ENCODE measurements at places on chromosomes 11 and 22.

DNA sequence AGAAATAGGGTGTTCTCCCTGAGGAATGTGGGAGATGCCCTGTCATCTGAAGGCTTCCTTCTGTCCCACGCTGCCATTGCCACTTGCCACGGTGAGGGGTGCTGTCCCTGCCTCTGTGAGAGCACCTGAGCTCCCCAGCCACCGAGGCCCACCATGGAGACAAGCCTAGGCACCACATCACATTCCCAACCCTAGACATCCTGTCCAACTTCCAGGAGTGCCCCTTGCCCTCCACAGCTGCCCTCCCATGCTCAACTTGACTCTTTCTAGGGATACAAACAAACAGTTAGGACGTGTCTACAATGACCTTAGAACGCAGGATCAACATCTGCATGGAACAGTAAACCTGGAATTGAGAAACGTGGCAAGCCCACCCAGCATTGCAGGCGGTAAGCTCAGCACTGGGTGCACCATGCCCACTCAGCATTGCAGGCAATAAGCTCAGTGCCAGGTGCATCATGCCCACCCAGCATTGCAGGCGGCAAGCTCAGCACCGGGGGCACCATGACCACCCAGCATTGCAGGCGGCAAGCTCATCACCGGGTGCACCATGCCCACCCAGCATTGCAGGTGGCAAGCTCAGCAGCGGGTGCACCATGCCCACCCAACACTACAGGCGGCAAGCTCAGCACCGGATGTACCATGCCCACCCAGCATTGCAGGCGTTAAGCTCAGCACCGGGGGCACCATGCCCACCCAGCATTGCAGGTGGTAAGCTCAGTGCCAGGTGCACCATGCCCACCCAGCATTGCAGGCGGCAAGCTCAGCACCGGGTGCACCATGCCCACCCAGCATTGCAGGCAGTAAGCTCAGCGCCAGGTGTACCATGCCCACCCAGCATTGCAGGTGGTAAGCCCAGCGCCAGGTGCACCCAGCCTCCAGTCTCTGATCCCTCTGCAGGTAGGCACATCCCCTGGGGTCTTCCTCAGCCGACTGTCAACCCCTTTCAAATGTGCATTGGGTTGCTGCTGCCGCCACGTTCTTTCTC lies 1463.9 kb downstream of the TBC1D22A start:
- no peak for DNase-seq

DNA sequence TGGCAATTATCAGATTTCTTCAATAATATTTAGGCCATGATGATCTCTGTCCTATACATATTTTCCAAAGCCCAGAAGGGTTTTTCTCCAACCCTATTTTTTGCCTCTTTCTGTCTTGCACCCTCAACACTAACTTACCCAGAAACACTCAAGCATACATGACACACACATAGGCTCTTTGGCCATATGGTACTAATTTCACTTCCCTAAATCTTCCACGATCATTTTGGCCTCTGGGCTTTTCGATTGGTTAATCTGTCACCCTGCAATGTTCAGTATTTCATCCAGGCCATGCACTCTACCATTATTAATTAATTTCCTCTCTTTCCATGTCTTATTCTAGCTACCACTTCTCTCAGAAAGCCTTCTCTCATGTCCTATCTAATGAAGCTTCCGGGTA lies 59.8 kb downstream of the LUZP2 start:
- no peak for DNase-seq

- DNase-seq, result no peak
Measured at GRCh38 chr11:17801166-17801565, 66.6 kb downstream of the KCNC1 start.

DNA sequence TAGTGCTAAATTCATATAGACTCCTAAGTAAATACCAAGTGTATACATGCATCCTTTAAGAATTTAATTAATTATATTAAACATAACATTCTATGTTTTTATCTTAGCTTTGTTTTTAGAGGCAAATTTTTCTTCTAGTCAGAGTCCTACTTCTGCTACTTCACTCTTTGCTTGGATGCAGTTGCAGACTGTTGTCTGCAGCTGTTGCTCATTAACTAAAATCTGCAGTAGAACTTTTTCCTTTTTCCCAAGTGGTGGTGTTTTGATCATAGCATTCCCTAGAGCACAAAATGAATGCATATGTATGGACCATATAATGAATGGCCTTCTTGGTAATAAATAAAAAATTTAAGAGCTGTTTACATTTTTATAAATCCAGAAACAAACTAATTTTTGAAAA lies 198.3 kb downstream of the CASP12 start:
- DNase-seq, result no peak

GRCh38 chr22:21025266-21025665 lies 7.1 kb downstream of the SLC7A4 start:
- no peak for DNase-seq

DNA sequence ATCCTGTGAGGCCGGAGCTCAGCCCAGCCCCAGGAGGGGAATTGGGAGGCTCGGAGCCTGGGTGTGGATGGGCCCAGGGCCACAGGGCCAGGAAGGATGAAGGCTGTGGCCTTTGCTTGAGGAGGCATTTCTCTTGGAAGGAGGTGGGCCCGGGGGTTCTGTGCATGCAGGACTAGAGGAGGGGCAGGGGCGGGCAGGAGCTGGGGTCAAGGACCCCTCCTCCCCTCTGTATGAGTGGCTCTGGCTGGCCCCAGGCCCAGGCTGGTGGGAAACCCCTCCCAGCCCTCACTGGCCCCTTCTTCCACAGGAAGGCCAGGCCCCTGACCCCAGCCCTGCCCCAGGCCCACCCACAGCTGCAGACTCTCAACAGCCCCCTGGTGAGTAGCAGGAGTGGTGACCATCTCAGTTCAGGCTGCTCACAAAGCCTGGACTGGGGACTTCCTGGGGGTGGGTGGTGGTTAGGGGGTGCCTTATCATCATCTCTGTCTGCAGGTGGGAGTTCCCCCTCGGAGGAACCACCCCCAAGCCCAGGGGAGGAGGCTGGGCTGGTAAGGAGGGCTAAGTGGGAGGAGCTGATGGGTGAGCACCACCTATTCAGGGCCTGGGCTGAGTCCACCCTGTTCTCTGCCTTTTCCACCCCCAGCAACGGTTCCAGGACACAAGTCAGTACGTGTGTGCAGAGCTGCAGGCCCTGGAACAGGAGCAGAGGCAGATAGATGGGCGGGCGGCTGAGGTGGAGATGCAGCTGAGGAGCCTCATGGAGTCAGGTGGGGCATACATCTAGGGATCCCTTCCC lies 6.0 kb downstream of the KCNK7 start:
- DNase-seq, result no peak

DNA sequence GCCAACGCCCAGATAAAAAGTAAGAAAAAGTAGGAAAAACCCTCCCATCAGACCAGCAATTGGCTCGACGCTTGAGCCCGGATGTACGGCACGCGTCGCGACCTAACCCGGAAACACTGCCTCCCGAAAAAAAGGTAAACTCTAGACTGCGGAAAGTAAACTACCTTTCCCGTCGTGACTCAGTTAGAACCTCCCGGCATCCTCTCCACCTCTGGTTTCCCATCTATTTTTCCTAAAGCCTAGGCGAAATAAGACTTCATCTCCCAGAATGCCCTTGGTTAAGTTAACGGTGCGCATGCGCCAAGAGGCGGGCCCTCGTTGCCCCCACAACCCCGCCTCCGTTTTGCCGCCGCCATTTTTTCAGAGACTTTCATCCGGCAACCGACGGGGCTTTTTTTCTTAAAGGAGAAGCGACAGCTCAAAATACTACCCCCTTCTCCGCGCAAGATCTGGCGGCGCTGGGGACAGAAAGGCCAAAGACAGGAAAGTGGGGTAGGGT lies 678 bp upstream of the ZFP91 start:
- peak; percentile 86 for DNase-seq

DNA sequence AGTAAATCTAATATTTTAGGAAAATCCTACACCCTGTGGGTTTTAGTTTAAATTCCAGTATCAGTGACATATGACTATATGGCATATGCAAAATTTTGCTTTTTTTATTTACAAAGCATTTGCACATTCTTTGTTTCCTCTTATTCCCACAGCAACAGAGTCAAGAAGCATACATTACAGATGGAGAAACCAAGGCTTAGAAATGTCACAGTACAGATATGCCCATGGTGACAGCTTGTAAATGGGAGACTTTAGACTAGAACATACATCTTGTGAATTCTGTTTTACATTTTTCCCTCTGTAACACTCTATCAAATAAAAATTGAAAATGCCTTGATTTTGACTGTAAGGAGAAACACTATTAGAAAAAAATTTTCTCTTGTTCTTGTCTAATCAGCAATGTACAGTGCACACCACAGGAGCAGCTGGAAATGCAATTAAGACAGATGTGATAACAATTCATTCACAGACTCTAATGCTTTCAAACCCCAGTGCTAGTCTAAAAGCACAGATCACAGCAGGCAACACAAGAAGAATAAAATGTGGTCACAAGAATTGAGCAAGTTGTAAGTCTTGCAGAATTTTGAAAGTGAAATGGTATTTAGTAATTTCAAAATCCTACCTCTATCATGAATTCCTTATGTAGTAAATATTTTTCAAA lies 375.9 kb downstream of the LUZP2 start:
- no peak for DNase-seq

DNA sequence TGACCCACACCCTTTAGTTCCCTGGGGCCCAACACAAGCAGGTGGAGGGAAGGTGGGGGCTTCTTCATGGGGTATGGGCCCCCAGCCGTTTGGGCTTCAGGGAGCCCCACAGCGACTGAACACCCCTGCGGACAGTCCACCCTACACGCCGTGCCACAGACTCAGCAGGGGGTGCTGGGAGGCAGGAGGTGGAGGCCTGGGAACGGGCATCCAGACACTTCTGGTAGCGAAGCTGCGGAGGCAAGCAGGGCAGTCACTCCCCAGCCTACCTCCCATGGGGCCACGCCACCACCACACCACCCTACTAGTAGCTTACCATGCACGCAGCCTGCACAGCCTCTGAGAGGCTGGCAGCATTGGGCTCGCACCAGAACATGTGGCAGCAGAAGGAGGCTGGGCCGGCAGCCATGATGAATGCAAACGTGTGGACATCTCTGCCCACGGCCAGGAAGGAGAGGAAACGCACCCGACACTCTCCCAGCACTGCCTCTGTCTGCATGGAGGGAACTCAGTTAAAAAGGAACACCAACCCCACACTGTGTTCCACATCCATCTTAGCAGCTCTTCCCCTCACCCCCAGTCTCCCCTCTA lies 5.3 kb downstream of the SMPD1 start:
- no peak for DNase-seq

- no peak for DNase-seq
Measured at GRCh38 chr11:134819041-134819440, 407.0 kb upstream of the B3GAT1 start.

- no peak for DNase-seq
Measured at GRCh38 chr11:114614127-114614720, 18.6 kb upstream of the NXPE4 start.

DNA sequence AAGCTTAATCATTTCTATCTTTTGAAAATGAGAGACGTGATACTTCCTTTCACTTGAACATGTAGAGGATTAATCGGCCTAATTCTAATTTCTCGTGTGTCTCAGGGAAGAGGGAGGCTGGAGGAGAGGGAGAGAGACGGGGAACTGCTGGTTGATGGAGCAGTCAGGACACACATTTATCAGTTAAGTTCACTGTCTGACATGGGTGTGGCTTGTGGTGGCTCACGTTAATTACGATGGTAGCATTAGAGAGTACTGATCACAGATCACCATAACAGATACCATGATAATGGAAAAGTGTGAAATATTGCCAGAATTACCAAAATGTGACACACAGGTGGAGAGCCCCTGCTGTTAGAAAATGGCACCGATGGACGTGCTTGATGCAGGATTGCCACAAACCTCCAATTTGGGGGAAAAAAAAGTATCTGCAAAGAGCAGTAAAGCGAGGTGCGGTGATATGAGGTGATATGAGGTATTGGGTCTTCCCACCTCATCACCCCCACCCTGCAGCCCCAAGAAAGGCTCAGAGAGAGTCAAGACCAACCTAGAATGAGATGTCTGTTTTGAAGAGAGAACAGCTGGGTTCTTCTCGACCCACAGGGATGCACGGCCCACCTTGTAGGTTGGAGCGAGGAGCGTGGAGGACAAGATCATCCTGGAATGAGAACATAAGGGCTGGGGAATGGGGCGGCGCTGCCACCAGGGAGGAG lies 19.7 kb downstream of the ZBED4 start:
- DNase-seq, result no peak

DNA sequence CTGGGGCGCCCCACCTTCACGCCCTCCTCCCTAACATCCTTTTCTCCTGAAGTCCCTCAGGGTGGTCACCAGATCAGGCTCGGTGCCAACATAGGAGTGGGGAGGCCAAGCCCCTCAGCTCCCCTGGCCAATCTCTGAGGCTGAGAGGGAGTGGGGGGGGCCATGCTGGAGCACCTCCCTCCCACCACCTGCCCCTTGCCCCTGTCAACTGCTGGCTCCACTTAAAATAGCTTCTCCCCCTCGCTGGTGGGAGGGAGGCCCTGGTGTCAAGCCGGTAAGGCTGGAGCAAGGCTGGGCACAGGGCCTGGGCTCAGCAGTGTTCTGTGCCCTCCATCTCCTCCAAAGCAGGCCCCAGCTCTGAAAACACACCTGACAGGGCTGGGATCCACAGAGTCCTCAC lies 4.9 kb downstream of the PLXNB2 start:
- DNase-seq, result no peak

- DNase-seq, result no peak
Measured at GRCh38 chr11:15489281-15489680, 374.6 kb downstream of the INSC start.

- DNase-seq, result no peak
Measured at GRCh38 chr11:19576903-19577302, 135.7 kb upstream of the NAV2 start.

GRCh38 chr11:87275176-87275575 lies 237.4 kb downstream of the TMEM135 start:
- DNase-seq, result no peak

All from AG08396 (cell line).